ENCODE measurements at places on chromosomes 4 and X. TPM values are rescaled to one million over a fixed set of nuclear protein-coding genes. Genes with fewer than 3 reads are reported as not detected.

DNA sequence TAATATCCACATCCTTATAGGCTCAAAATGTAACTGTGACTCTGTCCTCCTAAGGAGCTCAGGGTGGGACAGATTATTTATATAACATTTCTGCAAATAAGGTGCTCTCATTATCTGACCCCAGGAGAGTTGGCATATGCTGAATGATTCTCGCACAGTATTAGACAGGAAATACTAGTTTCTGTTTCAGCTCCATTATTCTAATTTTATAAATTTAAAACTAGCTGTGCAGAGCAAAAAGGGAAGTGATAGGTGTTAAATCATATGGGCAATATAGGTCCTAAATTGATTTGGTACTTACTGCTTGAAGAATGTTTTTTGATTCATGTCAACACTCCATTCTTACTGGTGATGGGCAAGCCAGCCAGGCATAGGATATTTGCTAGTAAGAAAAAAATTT, 141.5 kb downstream of the GLRA2 start:
- H3K27ac ChIP-seq, result no peak overlapping the region
- H3K27me3 ChIP-seq, result no peaks in the 10 kb centered on the region
- no peak for DNase-seq
- no peak overlapping the region for H3K4me3 ChIP-seq
- no peaks in the 10 kb centered on the region for H3K36me3 ChIP-seq
- H3K4me1 ChIP-seq, result peaks cover 2% of the 10 kb centered on the region

NKAP gene
- 8.4 TPM for total RNA-seq

DNA sequence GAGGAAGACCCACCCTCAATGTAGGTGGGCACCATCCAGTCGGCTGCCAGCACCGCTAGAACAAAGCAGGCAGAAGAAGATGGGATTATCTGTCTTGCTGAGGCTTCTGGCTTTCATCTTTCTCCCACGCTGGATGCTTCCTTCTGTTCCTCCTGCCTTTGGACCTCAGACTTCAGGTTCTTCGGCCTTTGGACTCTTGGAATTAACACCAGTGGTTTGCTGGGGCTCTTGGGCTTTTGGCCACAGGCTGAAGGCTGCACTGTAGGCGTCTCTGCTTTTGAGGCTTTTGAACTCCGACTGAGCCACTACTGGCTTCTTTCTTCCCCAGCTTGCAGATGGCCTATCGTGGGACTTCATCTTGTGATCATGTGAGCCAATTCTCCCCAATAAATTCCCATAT, 55.1 kb downstream of the PDLIM5 start:
- no peak for DNase-seq
- no peaks in the 10 kb centered on the region for H3K36me3 ChIP-seq
- H3K27ac ChIP-seq, result no peak overlapping the region
- H3K27me3 ChIP-seq, result no peaks in the 10 kb centered on the region

GRCh38 chrX:135389717-135390116, 32.0 kb upstream of the SMIM10L2A start:
- peaks cover 3% of the 10 kb centered on the region for H3K27me3 ChIP-seq
- H3K36me3 ChIP-seq, result peaks cover 7% of the 10 kb centered on the region
- no peak overlapping the region for H3K27ac ChIP-seq
- H3K4me3 ChIP-seq, result no peak overlapping the region
- DNase-seq, result no peak

GRCh38 chrX:135424469-135424868, 2.7 kb downstream of the SMIM10L2A start:
- peaks cover 11% of the 10 kb centered on the region for H3K27me3 ChIP-seq
- no peak overlapping the region for H3K27ac ChIP-seq
- H3K4me1 ChIP-seq, result peaks cover 7% of the 10 kb centered on the region
- DNase-seq, result no peak
